ENCODE measurements at places on chromosomes 6 and 20.

DNA sequence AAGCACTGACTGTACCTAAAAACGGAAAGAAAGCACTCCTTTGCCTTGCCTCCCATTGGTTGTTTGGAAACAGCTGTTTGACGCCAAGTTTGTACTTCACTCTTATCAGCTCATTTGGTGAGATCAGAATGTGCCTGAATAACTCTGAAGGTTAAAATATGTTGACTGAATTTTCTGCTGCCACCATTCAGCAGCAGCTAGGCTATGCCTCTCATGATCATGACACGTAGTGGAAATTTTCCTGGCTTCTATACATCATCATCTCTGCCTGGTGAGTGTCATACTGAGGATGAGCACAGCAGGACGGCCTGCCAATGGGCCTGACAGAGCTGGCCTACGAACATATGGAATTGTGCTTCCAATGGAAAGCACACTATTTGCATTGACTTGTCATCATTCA is 704.9 kb upstream of the CITED2 start:
- no peak for DNase-seq

GRCh38 chr6:50141100-50141499 is 91.4 kb upstream of the DEFB112 start:
- no peak for DNase-seq

DNA sequence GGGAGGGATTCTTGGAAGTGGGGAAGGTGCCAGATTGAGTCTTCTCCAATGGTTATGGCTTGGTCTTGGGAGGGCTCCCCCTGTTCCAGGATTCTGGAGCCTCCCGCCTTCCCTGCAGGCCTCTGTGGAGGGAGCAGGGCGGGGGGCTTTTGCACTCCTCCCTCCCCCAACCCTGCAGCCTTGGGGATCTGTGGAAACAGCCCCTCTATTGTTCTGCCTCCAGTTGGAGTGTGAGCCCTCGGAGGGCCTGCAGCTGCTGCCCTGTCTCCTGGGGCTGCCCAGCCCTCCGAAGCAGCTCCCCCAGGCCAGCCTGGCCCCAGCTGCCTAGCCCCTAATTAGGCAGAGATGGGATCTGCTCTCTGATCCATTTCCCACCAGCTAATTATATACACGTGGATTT is 14.7 kb downstream of the FAM110A start:
- DNase-seq, result no peak

- no peak for DNase-seq
Observed at GRCh38 chr6:10030942-10031537, 383.8 kb downstream of the TFAP2A start.
